NCI-H1694 treated with DMSO at 0.1 percent for 48 hours (cell line): ENCODE measurements at places on chromosomes 1 and 21.

DNA sequence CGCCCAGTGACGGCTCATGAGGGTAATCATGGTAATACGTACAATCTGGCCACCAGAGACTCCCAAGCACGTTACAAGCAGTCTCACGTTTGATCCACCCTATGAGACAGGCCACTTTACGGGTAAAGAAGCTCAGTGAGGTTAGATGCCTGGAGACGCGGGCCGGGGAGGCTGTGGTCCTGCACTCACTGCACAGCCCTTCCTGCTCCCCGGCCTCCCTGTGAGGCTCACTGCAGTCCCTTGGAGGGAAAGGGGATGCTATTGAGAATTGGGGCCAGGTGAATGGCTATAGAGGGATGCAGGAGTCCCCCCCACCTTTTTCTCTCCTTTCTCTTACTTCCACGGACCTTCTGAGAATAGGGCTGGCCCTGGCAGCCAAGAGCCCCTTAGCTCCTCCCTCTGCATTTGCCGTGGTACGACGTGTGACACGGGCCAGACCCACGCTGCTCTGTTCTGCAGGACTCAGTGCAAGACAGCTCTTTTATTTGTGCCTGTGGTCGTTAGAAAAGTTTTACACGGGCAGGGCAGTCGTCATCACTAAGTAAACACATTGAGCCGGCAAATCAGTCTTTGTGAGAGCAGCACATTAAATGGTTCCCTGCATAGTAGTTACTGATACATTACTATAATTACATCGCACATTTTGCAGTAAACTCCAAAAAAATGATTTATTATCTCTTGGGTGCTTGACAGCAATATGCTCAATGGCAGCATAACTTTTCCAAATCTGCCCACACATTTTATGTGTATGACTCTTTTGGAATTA lies 18.8 kb downstream of the KIF26B start:
- no peak for DNase-seq

- no peak for DNase-seq
Measured at GRCh38 chr21:16422702-16423101, 692.9 kb downstream of the USP25 start.

DNA sequence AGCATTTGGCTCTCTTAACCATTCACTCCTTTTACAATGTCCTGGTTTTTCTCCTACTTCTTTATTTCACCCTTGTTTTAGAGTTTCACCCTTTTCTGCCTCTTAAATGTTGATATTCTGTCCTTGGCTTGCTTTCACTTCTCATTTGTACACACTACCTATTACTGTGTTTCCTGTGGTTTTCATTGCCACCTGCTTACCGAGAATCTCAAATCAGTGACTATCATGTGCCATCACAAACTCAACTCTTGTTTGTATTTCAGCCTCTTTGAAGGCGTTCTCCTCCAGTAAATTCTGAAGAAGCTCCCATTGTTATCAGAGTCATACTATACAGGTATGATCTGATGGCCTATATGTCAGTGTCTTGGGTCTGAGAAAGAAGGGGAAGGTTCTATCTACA lies 65.7 kb downstream of the NPHS2 start:
- no peak for DNase-seq

DNA sequence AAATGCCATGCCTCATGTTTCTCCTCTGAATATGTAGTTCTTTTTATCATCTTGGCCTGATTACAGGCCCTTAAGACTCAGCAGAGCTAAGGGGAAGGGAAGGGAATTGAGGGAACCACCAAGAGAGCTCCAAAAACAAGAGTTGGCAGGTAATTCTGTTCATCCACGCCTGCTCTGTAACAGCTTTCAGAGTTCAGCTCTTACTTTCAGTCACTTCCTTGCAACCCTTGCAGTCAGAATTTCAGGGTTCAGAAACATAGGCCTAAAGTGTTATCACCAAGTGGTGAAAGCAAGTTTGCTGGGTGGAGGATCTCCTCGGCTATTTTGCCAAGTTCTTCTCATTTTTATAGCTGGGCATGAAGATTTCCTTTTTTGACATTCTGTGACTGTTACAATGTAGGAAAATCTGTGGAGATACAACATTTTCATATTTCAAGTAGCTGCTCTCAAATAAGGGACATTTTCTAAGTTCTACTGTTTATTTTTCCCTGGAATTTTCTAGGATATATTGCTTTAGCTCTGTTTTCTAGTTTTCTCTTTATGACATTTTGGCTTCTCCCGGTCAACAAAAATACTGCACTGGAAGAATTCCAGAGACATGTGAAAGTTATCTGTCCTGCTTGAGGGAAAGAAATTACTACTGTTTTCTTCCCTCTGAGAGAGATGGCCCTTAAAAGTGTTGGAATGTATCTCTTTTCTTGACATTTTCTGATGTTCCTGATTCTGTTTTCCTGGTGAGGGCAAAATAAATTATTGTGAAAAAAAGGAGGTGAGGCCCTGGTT lies 251.8 kb upstream of the ST6GALNAC5 start:
- no peak for DNase-seq

DNA sequence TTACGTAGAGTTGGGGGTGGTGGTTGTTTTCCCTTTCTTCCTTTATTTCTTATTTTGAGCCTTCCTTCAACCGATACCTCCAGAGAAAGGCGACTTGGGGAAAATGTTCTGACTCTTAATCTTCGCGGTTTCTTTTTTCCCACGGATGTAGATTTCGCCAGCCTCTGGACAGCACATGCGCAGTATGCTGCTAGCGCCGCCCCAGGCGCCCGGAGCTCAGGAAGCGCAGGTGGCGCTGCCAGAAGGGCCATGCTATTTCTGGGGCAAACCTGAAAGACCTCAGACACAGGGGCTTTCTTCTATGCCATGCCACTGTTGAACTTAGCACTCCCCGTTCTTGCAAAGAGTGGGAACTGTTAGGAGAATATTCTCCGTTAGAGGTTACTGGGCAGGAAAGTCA lies 392.1 kb downstream of the KIF26B start:
- DNase-seq: no peak

GRCh38 chr1:22673486-22674409 lies 20.7 kb downstream of the C1QB start:
- DNase-seq: peak; percentile 16

GRCh38 chr1:58862728-58863385 lies 79.0 kb upstream of the JUN start:
- no peak for DNase-seq

DNA sequence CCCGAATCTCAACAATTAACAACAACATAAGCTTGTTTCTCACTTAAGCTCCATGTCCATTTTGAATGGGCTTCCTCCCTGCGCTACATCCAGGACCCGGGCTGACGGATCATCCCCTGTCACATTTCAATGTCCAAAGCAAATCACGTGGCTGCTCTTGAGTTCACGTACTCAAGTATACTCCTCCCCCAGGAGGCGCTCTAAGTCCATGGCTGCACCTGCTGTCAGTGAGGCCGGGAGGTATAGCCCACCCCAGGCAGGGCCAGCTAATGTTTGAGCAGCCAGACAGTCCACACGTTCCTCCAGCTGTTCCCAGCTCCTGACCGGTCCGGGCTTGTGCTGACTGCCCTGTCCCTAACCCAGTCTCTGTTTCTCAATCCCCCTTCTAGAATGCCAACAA lies 220.8 kb downstream of the SLC35F3 start:
- no peak for DNase-seq

GRCh38 chr1:107405236-107405635 lies 264.4 kb downstream of the NTNG1 start:
- DNase-seq: no peak

GRCh38 chr1:29275435-29275834 lies 39.1 kb downstream of the PTPRU start:
- DNase-seq: no peak

GRCh38 chr1:199290186-199290585 lies 651.3 kb downstream of the PTPRC start:
- no peak for DNase-seq

DNA sequence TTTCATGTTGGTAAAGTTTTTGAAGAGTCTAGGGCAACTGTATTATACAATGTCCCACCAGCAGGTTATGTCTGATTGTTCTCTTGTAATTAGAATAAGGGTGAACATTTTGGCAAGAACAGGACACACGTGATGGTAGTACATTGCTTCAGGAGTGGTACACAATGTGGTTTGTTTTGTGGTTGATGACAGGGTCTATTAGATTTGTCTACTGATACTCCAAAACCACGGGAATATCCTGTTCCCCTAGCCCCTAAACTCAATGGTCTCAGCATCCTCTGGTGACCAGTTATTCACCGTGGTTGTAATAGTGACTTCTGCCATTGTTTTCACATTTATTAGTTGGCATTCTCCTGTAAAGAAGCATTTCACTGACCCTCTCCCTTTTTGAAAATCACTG lies 22.1 kb upstream of the ACTA1 start:
- no peak for DNase-seq

GRCh38 chr21:44019568-44019958 lies 7.5 kb downstream of the TRAPPC10 start:
- DNase-seq: no peak

DNA sequence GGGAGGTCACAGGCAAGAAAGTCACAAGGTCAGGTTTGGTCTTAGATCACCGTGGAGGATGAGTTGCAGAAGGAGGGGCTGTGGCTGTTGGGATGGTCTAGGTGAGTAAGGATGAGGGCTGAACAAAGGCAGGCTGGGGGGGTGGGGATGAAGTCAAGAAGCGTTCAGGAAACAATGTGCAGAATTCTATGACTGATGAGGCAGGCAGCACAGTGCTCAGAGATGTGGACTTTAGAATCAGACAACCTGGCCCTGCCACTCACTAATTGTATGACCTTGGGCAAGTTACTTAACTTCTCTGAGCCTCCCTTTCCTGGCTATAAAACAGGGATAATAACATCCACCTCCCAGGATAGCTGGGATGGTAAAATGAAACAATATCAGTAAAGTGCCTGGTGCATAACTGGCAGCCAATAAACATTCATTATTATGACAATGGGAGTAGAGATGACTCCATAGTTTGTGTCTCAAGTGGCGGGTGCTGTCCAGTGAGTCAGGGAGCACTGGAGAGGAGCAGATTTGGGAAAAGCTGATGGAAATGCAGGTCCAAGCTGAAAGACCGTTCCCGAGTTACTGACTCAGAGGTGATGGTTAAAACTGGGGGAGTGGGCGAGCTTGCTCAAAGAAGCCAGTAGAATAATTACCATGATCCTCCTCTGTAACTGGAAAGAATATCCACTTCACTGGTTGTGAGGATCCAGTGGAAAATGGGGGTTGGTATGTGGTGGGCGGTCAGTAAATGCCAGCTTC lies 2.1 kb downstream of the TIE1 start:
- DNase-seq: no peak

- DNase-seq: no peak
Measured at GRCh38 chr1:180135535-180135934, 19.1 kb upstream of the QSOX1 start.

DNA sequence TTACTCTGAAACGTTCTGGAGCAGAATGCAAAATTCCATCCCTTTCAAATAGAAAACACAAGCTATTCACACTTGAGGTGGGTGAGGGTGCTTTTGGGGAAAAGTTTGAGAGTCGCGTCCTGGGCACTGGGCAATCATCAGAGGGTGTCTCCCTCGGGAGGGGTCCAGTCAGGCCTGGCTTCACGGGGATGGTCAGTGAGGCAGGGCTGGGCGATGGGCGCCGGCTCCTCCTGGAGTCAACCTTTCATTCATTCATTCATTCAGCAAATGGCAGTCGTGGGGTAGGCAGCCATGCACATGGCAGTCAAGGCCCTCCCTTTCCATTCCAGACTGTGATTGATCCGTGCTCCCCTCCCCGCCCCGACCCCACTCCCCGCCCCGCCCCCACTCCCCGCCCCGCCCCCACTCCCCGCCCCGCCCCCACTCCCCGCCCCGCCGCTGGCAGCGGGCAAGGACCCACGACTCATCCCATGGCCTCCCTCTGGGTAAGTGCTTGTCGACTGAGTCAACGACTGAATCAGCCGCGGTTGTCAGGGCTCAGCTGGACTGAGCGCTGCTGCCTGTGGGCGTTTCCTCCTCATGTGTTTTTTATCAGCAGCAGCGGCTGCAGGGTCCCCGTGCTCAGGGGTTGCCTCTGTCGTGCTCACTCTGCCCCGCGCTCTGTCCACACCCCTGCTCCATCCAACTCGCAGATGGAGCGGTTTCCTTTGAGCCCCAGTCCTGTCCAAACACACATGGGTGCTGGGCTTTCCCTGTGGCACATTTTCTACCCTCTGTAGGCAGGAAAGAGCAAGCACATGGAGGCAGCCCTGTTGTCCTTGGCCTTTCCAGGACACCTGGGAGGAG lies 12.5 kb upstream of the SPSB1 start:
- DNase-seq: no peak

DNA sequence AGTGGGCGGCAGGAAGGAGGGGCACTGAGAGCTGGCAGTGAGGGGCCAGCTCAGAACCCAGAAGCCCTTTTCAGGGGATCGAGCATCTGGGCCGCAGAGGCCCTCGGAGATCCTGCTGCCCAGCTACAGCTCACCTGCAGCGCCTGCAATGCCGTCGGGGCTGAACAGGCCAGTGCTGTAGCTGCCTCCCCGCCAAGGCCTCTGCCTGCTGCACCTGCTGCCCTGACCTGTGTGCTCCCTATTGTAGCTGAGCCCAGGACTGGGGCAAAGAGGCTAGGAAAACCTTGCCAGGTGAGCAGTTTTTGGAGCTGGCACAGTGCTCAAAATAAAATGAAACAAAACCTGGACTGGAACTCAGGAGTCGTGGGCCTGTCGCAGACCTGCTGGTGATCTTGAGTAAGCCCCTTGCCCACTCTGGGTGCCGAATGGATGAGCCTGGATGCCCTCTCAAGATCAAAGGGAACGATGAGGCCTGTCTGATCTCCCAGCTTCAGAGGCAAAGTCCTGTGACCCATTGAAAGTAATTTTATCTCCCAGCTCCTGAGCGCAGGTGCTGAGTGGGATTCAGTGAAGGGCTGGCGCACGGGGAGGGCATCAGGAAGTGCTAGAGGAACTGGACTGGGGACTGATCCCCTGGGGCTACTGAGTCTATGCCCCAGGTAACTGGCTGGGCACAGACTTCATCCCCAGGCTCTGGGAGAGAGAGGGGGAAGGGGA lies 154.6 kb downstream of the FOXD2 start:
- no peak for DNase-seq

GRCh38 chr1:174398246-174398645 lies 49.5 kb upstream of the GPR52 start:
- no peak for DNase-seq

DNA sequence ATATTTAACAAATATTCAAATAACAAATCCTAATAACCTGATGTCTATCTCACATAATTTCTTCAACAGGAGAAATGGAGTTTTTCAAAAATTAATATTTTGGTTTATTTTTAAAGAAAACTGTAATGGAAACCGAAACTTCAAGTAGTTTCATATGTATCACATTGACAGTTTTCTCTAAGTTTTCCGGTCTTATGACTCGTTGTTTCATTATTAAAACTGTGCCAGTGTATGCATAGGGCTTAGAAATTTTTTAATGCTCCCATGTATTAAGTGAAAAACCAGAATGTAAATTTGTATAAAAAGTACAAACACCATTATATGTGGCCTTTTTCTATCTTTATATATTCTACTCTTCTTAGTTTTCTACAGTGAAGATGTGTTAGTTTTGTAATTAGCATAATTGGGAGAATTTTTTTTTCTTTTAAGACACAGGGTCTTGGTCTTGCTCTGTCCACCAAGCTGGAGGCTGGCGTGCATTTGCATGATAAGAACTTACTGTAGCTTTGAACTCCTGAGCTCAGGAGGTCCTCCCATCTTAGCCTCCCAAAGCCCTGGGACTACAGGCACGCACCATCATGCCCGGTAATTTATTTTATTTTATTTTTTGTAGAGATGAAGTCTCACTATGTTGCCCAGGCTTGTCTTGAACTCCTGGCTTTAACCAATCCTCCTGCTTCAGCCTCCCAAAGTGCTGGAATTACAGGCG lies 43.9 kb upstream of the SAMSN1 start:
- DNase-seq: no peak

GRCh38 chr1:33022650-33023200 lies 14.0 kb downstream of the AK2 start:
- no peak for DNase-seq

GRCh38 chr1:16009030-16009460 lies 5.0 kb downstream of the SRARP start:
- peak; percentile 24 for DNase-seq
